ENCODE measurements at places on chromosomes 2 and 18. TPM values are rescaled to one million over a fixed set of nuclear protein-coding genes. Genes with fewer than 3 reads are reported as not detected.

DNA sequence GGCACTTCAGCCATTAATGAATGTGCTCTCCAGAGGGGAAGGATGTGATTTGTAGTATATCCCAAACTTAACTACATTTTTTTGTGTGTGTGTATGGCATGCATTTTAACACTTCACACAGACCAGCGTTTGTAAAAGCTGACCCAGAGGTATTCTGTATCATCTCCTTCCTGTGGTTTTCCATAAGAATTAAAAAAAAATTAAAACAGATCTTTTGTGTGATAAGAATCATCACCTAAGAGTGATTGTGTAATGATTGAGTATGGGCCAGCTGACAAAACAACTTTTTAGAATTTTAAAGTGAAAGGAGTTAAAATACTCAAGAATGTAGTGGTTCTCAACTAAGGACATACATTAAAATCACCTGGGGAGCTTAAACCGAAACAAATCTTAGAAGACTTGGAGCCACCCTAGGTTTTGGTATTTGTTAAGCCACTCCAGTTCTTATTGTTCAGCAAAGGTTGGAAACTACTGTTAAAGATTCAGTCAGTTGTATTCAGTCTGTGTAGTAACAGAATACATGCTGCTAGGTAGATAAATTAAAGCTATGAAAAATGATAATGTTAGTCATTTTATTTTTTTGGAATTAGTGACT, 120.1 kb downstream of the HAUS1 start:
- DNase-seq = no peak

GRCh38 chr2:152284398-152284797, 50.6 kb upstream of the FMNL2 start:
- no peak for DNase-seq

GRCh38 chr2:219641390-219642068, 14.1 kb downstream of the SLC4A3 start:
- peak; percentile 25 for DNase-seq

GRCh38 chr2:77813599-77813998, 291.4 kb upstream of the LRRTM4 start:
- DNase-seq = no peak

DNA sequence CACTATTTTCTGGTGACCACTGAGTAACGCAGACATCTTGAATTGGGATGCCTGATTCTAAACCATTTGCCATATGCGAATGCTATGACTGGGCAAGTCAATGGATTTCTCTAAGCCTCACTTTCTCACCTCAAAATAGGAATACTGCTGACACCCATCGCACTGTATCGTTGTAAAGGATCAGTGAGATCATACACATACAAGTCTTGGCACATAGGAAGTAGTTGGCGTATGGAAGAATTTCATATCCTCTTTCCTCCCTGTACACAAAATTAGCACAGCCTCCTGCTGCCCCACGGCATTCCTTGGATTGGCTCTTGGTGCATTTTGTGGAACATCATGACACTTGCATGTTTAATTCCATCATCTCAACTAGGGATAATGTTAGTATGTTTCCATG, 366.9 kb downstream of the CMPK2 start:
- no peak for DNase-seq

GRCh38 chr2:142585785-142586184, 291.7 kb upstream of the KYNU start:
- no peak for DNase-seq

The GAL3ST2 gene
- total RNA-seq = not detected

The FAM237A gene
- 2.0 TPM for total RNA-seq

The PARD3B gene
- 6.5 TPM for total RNA-seq

Data from left ventricle myocardium superior (tissue), 1 donor.